ENCODE measurements at places on chromosomes 2 and 18. TPM values are rescaled to one million over a fixed set of nuclear protein-coding genes. Genes with fewer than 3 reads are reported as not detected.
A peak's percentile ranks its signal among the peaks of the same experiment; 100 is the strongest.

GRCh38 chr18:54453996-54454395 is 96.3 kb downstream of the C18orf54 start:
- DNase-seq, result no peak

DNA sequence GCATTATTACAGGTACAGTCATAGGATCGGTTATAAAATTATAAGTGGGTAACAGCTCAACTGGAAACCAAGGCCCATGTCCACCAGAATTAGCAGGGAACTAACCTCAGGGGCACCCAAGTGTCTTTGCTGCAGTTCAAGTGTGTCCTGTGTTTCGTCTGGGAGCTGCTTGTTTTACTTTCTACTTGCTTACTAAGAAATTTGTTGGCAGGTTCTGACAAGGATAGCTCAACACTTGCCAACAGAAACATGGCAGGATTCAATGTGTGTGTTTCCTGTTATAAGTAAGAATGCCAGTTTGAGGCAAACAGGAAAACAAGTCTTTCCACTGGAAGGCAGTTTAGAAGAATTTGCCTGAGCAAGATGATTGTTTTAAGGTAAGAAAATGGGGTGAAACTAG is 104.5 kb downstream of the EPHA4 start:
- no peak for DNase-seq

- DNase-seq, result no peak
These were observed 203.0 kb upstream of the EPHA4 start for GRCh38 chr2:221775096-221775495.

- DNase-seq, result peak; percentile 59
These were observed 3.1 kb upstream of the GMPPA start for GRCh38 chr2:219495531-219496122.

DNA sequence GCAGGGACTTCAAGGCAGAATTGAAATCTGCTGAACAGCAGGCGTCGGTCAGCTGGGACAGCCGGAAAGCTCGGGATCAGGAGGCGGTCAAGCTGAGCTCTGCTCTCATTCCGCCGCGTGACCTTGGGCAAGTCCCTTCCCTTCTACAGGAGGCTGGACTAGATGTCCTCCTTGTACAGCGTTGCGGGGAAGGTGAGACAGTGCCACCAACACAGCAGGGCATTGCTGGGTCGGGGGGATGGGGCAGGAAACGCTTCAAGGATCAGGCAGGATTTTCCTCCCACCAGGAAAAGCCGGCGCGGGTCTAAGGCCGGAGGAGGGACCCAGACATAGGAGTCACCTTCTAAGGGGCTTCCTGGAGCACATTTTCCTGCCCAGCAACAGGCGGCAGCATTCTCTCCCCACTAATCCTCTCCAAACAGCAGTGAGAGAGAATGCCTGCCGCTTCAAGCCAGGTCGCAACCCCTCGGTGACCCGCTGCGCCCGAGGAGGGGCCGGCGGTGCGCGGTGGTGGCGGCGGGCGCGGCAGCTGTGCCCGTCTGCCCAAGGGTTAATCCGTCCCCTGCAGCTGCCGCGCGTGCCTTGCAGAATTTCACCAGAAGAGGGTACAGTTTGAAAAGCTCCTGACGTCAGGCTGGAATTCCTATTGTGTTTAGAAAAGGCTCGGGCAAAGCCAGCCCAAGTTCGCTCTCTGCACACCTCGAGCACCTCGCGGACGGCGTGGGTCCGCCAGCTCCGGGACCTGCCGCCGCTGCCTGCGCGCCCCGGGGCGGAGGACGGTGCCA is at the start of gene KCNF1:
TSS of gene KCNF1 (plus strand) at position 644 of the 785 bp plus-strand sequence. CDS start 493 bp downstream, outside the sequence.
- peak; percentile 51 for DNase-seq

DNA sequence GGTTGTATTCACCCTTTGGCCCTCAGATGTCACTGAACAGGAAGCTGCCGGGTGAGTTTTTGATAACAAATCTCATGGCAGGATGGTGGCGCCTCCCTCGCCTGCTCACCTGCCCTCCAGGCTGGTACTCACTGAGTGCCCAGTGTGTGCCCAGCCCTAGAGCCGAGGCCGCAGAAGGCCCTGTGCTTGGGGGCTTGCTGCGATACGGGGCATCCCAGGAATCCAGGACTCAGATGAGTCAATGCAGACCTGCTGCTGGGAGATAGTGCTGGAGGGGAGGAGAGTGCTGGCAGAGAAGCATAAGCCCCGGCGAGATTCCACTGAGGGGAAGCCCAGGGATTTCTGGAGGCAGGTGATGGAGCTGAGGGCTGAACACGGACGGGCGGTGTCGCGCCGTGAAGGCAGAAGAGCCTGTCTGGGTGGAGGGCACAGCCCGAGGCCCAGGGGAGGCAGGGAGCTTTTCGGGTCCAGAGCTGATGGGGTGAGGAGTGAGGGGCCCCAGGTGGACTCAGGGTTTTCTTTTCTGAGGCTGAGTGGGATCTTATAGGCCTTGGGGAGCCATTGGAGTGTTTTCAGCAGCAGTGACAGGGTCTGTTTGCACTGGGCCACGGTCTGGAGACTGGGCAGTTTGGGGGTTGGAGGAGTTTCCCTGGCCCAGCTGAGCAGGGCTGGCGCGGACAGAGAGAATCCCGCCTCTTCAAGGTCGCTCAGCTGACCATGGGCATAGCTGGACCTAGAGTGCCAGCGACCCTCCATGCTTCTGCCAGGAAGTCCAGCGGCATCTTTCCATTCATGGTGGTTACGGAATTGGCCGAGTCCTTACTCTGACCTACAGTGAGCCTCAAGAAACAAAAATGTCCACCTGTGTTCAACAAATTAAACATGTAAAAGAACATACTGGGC is 35.5 kb downstream of the LDLRAD4 start:
- DNase-seq, result no peak

DNA sequence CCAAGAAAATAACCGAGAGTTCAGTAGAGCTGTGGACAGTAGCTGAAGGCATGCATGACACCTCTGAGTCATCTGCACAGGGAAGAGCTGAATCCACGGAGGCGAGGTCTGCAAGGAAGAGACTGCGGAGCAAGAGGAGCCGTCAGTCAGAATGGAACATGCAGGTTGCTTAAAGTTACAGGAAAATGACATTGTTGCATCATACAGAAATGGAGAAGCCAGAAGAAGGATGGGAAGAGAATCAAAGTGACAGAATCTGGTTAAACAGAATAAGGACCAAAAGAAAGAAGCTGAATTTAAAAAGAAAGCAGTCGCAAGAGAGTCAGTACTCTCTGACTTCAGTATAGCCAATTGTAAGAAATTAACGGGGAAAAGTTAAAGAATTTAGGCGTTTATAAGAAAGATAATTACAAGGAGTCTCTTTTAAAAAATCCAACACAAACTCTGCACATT is 533.8 kb downstream of the ADCYAP1 start:
- peak; percentile 19 for DNase-seq

- DNase-seq, result peak; percentile 26
These were observed 219.9 kb downstream of the SETBP1 start for GRCh38 chr18:44900627-44901026.

The PARD6G gene
- 5.4 TPM for total RNA-seq

The NCKAP5 gene
- 3.2 TPM for total RNA-seq
